ENCODE measurements at places on chromosomes 13 and 19.

DNA sequence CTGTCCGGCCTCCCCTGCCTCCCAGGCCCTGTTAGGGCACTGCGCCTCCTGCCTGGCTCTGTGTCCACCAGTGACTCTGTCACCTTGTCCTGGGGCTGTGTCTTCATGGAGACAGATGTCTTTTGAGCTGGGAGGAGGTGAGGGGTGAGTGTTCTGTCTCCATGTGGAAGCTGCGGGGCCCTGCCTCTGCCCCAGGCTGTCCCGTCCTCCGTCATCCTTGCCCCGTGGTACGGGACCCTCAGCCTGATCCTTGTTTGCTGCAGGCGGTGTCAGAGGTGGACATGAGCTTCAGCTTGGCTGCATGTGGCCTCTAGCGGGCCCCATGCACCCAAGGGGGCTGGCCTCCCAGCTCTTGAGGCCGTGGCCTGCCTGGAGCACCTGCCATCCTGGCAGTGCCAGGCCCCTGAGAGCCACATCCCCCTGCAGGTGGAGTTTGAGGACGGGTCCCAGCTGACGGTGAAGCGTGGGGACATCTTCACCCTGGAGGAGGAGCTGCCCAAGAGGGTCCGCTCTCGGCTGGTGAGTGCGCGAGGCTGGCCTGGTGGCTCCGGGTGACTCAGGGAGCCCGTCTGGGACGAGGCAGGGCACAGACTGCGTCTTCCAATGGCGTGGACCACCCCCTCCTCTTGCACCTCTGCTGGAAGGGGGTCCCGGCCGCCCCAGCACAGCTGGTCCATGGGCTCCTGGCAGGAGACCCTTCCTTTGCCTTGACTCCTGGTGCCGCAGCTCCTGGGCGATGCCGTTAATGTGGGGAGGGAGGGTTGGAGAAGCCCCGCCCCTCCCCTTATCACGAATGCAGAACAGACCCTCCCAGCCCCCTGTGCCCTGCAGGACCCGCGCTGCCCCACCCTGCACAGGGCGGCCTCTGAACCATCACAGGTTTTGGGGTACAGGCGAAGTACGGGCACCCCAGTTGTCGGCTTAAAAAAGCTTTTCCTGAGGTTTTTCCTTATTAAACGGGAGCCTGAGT is 181.3 kb downstream of the KDM4B start:
- no peak for DNase-seq

GRCh38 chr19:45973553-45974338 is at the start of gene NOVA2:
Gene NOVA2, minus strand, starts transcription at chr19:45973865. Its CDS starts 514 bp downstream, at chr19:45973351.
- peak; percentile 44 for DNase-seq

DNA sequence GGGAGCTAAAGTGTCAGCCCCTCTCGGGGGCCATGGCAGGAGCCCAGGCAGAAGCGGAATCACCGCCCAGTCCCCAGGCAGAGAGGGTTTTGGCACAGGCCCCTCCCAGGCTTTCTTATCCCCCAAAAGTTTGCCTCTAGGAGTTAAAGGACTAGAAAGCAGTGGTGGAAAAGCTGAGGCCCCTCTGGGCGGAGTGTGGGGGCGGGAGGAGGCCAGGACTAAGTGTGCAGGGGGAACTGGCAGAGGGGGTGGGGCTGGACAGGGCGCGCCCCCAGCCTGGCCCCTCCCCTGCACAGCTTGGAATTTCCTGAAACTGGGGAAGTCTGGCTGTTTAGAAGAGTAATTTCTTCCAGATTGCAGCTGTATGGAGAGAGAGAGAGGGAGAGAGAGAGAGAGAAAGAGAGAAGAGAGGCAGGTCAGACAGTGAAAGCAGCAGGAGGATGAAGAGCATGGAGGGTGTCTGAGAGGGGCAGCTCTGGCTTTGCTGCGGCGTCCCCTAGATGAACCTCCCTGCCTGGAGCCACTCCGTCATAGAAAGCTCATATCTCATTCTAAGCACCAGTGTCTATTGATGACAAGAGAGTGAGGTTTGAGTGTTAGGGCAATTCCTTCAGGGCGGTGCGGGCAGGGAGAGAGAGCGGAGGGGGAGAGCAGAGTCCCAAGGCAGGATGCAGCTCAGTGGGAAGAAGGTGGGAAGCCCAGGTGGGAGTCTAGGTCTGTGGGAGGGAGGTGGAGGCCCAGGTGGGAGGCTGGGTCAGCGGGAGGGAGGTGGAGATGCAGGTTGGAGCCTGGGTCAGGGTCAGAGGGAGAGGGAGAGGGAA is at the start of gene CDC42EP5:
TSS of gene CDC42EP5 (minus strand) at position 226 of the 821 bp plus-strand sequence. CDS start 7,749 bp downstream, outside the sequence.
- no peak for DNase-seq

DNA sequence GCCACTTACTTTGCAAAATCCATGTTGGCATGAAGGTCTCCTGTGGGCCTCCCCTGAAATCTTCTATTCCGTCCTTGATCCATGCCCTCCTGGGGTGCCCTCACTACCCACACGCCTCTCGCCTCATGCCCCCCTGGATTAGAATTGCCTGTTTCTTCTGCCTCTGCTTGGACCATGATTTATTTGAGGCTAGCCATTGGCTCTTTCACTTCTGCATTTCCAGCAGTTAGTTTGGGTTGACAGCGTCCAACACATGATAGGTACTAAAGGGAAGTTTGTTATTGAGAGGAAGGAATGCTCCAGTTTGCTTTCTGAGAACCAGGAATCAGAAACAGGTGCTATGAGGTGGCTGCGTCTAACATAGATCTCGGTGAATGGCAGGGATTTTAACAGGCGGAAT is 30.5 kb upstream of the TPTE2 start:
- DNase-seq, result no peak

DNA sequence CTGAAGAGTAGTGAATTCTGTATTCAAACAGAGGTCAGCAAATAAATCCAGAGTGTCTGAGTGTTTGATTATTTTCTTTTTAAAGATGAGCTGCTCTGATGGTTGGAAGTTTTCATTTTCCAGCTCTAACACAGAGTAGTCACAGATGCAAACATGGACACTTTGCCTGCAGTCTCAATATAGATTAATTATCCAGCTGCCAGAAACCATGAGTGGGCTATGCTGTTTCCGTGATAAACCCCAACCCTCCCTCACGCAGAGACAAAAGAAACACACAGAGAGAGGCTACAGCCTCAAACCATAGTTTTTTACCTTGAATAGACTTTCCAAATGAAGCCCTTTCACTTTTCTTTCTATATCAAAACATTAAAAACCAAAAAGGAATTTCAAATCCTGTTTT is 884.7 kb downstream of the DIAPH3 start:
- no peak for DNase-seq

GRCh38 chr19:33303791-33304345 is 1.5 kb upstream of the CEBPA start:
- no peak for DNase-seq

DNA sequence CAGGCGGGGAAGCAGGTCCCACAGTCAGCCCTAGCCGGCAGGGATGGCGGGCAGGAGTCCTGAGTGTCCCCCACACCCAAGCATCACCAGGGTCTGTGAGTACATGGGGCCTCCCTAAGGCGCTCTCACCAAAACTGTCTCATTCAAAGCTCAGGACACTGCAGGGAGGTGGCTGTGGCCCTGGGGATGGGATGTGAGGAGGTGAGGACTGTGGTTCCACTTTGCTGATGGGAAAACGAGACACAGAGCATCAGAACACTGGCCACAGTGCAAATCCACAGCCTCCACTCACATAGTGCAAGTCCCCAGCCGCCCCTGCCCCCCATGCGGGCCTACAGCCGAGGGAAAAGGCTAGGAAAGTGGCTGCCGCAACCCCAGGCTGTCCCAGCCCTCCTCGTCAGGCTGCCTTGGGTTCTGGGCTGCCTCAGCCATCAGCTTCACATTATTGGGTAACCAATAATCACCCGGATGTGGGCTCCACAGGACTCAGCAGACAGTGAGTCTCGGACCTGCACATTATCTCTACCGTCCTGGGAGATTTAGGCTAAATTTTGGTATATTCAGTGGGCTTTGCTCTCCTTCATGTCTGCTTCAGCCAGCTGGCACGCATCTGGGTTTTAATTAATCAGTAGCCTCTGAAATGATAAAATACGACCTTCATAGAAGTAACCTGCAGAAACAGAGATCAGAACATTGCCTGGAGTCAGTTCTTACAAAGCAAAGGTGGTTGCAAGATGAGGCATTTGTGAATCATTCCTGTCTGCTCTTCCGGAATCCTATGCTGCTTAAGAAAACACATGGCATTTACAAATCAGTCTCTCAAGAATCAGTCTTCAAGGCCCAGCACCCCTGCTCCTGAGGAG is 77.0 kb downstream of the SOX1 start:
- no peak for DNase-seq

GRCh38 chr13:54750521-54750920 is 1721.9 kb downstream of the OLFM4 start:
- DNase-seq, result no peak

DNA sequence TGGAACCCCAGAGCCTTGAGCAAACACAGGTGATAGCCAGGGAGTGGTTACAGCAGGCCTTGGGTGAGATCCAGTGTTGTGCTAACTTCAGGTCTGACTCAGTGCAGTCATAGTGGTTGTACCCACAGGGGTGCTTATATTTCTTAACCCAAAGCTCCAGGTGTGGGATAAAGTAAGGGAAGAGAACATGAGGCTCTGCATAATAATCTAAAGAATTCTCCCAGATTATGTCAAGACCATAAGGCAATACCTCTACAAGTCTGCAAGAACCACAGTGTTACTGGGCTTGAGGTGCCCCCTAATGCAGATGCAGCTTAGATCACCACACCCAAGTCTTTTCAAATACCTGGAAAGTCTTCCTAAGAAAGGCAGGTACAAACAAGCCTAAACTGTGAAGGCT is 485.4 kb downstream of the RFC3 start:
- no peak for DNase-seq

DNA sequence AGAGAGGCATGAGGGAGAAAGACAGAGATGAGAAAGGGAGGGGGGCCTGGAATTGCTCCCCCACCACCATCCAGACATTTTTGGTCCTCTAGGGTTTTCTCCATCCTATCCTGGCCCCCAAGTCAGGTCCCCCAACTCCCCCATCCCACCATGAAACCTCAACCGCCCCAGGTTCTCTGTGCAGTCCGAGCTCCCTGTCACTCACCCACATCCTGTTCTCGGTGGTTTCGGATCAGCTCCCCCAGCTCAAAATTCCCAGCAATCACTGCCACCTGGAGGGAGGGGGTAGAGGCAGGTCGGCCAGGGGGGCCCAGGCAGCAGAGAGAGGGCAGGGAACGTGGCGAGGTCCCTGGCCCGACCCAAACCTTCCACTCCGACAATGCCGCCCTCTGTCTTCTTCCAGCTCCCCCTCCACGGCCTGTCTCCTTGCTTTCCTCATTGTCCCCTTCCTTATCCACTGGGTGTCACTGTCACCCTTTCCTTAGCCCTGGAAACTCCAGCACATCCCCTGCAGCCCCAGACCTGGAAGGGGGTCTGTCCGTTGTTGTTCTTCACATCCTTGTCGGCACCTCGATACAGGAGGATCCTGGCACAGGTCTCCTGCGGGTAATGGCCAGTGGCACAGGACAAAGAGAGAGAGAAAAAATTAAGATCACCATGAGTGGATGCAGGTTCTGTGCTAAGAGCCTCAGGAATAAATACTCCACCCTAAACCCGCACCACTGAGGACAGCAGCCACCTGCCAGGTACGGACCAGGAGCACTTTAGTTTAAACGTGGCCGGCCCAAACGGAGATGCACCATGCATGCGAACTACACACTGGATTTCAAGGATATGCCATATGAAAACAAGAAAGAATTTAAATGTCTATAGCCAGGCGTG is 15.4 kb downstream of the SHANK1 start:
- no peak for DNase-seq

- no peak for DNase-seq
Observed at GRCh38 chr13:81116461-81117282, 775.7 kb upstream of the SPRY2 start.

DNA sequence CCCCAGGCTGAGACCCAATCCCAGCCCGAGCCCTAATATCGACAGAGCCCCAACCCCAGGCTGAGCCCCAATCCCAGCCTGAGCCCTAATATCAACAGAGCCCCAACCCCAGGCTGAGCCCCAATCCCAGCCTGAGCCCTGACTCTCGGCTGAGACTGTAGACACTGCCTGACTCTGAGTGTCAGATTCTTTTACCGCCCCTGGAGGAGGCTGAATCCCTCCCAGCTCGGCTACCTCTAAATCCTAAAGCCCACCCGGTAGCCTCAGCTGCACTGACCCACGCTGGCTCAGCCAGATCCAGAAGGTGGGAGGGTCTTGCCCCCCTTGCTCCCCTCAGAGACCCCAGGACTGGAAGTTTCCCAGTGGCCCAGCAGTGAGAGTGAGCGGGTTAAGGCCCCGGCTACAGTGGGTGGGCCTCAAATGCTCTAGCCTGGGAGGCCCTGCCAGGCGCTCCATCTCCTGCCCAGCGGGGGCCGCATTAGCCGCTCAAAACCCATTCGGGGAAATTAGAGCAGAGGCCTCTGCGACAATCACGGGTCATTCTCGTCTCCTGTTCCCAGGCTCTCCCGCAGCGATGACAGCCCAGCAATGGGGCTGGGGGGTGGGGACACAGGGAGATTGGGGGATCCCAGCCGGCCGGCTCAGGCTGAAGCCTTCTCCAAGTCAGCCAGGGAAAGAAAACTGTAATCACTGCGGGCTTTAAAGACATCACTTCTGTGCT is 43.8 kb downstream of the ZNRF4 start:
- DNase-seq, result no peak

DNA sequence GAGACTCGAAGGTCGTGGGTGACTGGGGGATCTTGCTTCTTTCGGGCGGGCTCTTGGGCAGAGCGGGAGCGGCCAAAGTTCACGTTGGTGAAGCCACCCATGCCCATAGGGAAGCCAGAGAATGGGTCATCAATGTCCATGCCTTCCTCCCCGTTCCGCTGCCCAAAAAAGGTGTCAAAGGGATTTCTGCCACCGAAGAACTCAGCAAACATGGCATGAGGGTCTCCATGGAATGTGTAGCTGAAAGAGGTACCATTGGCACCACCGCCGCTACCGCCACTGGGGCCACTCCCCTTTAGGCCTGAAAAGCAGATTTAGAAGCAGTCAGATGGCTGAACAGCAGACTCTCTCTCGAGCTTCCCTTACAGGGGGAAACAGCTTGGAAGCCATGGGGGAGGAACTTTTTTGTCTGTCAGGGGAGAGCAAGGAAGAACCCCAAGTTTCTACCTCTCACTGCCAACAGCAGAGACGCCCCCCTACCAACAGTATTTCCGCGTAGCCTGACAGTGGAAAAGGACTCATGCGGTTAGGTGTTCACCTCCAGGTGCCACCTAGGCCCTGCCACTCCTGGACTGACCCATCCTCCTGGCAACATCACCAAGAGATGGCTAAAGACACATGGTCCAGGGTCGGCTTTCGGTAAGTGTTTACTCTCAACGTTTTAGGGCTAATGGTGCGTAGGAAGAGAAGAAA is 1.3 kb downstream of the DNAJB1 start:
- no peak for DNase-seq

DNA sequence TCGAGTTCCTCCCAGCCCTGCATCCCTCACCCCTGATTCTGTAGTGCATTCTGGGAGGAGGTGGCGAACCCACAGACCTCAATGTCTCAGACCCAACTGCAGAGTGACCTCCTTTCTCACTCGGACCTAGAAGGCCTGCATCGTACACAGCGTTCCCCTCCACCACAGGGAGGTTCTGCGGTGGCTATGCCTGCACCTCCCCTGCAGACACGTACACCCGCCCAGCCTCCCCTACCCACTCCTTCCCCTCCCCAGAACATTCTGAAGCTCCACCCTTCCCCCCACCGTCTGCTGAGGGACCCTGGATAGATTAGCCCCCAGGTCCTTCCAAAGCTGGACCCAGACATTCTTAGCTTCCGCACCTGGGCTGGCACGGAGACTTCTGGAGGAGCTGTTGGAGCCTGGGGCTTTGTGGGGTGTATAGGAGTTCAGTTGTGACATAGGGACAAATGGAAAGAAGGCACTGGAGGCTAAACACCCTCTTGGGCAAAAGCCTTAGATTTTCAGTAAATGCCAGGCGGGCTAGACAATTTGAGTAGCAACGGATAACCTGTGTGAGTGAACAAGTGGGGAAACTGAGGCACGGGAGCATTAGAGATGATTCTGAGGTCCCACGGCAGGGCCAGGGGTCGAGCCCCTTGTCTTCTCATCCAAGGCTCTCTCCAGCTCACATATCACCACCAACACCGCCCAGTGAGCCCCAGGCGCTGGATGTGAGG is 420 bp upstream of the FSD1 start:
- DNase-seq, result no peak

All from NCI-H526 treated with DMSO at 0.1 percent for 48 hours (cell line).